ENCODE measurements at places on chromosomes 4 and X.

DNA sequence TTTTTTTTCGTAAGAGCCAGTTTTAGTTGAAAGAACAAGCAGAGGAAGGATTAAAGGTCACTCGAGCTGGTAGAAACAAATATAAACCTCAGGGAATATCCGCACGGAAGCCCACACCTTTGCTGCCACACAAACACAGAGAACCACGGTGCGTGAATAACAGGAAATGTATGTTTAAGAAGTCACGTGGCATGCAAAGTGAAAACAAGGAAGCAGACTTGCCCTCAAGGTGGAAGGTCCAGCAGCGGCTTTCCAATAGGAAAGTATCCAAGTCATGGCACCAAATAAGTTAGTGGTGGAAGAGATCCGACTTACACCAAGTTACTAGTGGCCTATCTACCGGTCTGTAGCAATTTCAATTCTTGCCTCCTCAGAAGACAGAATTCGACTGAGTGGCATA is 215.5 kb downstream of the HHIP start:
- no peak for DNase-seq

- no peak for DNase-seq
Observed at GRCh38 chr4:29453303-29453820, 1266.8 kb upstream of the PCDH7 start.

DNA sequence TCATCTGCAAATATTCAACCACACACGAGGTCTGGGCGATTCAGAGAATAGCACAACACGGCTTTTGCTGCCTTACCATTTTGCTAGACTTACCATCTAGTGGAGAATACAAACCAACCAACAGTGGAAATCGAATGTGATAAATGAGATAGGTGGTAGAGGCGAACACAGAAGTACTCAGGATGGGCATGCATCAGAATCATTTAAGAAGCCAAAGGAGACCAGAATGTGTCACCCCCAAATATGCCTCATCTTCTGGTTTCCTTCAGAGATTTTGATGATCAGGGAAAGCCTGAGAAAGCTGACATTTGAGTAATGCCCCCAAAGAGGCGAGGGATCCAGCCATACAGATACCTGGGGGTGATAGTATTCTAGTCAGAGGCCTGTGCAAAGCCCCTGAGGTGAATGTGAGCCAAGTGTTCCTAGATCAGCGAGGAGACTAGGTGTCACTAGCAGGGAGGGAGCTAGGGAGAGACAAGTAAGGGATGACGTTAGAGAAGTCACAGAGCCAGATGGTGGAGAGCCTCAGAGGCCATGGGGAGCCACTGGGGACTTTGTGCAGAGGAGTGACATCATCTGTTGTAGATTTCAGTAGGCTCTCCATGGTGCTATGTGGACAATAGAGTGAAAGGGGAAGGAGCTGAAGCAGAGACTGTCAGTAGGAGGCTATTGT is 1.7 kb downstream of the MTMR1 start:
- no peak for DNase-seq

- no peak for DNase-seq
Observed at GRCh38 chr4:147991543-147992283, 259.8 kb downstream of the ARHGAP10 start.

- DNase-seq = no peak
Observed at GRCh38 chr4:112927544-112927943, 121.9 kb upstream of the ANK2 start.

- DNase-seq = no peak
Observed at GRCh38 chrX:54891573-54891972, 29.1 kb upstream of the TRO start.

DNA sequence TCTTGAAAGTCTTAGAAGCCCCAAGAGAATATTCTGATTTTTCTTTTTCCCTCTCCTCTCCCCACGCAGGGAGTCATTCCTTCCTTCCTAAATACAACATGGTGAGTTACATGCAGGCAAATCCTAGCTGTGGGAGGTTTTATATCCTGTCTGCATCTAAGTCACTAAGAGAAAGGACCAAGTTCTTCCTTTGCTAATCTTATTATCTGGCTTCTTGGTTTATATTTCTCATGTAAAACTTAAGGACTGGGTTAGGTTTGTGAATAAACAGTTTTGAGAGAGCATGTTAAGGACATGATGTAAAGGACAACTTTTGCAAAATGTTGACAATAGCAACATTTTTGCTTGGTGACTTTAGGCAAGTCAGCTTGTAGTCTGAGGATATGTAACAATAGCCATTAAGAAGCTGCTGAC is 5.1 kb upstream of the CXCL9 start:
- no peak for DNase-seq

- DNase-seq = no peak
Observed at GRCh38 chrX:23699636-23700194, 32.4 kb downstream of the PRDX4 start.

GRCh38 chr4:38675146-38676121 is 11.4 kb downstream of the KLF3 start:
- DNase-seq = peak; percentile 82

DNA sequence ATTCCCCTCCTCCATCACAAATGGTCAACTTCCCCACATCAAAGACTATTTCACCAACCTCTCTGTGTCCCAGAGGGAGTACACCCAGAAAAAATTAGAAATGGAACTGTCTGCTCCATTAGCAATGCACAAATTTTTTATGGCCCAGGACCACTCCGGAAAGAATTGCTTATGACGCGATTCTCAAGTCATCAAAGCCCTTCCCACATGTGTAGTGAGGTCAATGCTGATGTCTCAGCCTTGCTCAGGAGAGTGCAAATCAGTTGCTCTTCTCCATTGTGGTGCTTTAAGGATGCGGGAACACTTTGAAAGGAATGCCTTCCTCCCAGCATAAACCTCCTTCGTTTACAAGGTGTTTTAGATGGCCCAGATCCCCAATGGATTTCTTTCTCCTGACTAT is 518.3 kb downstream of the PPARGC1A start:
- DNase-seq = no peak

GRCh38 chr4:138693526-138693925 is 322.1 kb upstream of the NOCT start:
- DNase-seq = no peak

DNA sequence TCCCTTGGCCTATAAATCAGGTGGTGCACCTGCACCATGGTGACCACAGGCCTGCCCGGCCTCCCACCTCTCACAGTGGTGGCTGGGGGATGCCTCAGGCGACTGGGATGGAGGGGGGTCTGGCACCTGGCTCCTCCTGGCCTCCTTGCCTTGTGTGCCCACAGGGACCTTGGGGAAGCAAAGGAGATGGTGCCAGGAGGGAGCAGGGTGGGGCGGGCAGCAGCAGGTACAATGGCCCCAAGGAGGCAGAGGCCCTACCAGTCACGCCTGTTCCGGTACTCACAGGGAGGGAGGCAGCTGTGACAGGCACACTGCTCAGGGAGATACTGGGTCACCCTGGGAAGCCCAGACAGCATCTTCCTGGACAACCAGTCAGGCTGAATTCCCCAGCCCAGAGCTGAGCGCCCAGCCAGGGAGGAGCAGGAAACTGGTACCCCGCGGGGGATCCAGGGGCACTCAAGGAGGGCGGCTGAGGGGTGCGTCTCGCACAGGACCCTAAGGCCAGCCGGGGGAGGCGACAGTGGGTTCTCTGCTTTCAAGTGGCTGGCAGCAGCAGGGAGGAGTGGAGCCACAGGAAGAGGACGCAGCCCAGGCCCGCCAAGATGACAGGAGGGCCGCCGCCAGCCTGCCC is 1.2 kb upstream of the TREX2 start:
- DNase-seq = no peak

DNA sequence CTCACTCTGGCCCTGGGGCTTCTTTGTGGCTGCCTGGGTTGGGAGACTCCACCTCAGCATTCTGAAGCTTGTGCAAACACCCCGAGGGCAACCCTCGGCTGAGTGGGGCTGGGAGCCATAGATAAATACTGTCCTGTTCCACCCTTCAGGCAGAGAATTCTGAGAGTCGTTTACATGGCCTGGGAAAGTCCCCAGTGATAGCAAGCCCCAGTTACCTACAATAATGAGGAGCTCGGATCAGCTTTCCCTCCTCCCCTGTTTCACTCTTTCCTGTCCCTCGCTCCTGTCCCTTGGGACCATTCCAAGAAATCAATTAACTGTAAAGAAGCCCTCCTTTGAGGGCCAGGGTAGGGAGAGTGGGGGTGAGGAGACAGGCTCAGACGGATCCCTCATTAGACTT is 31.6 kb upstream of the DDX3X start:
- no peak for DNase-seq

Measured in activated CD4-positive, CD25-positive, alpha-beta regulatory T cell (primary cell).